ENCODE measurements at places on chromosomes 13 and 19.

DNA sequence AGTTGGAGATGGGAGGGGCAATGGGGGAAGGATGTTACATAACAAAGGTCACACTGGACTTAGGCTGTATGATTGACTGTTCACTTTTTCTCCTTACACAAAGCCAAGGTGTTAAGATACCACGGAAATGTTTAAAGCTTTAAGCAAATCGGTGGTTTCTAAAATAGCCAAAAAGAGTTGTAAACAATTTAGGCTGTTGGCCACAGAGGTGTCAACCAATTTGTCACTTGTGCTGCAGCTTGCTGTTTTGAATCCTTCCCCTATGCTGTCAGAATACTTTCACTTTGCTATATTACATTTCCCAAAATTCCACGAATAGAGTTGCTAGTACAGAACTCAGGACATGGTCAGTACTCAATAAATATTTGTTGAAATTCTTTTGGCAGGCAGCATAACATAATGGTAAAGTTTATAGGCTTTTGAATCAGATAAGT is 149.3 kb downstream of the VWA8 start:
- DNase-seq = no peak

DNA sequence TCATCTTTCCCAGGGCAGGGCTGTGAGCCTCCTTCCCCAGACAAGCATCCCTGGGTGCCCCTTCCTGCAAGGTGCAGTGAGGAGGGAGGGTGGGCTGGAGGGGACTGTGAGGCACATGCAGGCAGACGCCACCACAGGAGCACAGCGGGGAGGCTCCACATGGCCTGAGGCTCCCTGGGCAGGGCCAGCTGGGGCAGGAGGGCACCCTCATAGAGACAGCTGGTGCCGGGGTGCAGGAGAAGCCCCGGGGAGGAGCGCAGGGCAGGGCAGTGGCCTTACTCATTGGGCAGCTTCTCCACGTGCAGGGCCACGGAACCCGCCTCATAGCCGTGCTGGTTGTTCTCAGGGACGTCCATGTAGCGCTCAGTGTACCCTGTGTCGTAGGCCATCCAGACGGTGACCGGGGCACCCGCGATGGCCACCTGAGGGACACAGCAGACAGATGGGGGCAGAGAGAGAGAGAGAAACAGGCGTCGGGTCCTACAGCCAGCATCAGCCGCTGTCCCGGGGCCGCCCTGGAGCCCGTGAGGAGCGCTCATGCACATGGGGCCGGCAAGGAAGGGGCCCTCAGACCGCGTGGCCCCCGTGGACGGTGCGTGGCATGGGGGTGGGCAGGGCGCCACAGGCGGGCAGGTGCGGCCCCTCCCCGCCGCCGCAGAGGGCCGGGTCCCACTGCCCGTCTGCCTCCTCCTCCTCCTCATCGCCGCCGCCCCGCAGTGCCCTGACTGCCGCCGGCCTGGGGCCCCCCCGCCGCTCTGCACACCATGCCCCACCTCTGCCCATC is 12.5 kb upstream of the MYDGF start:
- DNase-seq = no peak

DNA sequence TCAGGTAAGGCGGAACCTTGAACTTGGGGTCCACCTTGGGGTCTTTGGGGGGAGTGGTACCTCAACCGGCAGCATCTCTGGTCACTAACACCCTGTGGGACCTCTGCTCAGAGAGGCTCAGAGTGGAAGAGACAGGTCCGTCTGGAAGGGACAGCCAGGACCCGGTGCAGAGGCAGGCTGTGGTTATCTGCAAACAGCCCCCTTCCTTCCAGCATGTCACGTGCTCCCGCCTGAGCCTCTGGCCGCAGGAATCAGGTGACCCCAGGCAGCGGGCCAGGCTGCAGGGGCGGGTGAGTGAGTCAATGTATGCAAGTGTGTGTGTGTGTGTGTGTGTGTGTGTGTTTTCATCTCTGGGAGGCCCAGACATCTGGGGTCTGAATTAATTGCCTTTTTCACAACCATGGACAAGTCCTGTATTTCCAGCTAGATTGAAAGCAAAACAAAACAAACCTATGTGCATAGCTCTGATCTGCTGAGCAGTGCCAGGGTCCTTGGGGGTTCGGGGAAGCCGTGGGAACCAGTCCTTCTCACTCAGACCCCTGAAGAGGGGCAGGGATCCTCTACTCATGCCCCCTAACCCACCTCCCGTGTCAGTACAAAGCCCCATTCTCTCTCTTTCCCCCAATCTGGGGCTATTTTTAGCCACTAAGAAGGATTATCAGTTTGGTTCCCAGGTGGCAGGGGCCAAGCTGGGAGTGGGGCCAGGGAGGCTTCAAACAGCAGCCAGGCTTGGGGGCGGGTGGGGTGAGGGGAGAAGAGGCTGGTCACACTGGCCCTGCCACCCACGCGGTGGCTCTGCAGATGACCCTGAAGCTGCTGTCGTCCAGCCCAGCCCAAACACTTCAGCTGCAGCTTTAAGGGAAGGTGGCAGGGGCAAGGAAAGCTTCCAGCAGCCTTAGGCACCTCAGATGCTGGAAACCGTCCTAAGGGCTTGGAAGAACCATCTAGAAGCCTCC is 31.4 kb downstream of the CERS4 start:
- no peak for DNase-seq

- DNase-seq = peak; percentile 32
Observed at GRCh38 chr19:17687857-17688784, at the start of gene UNC13A. Gene UNC13A (minus strand): TSS chr19:17688354. CDS start chr19:17688199, 155 bp downstream.

- DNase-seq = no peak
Observed at GRCh38 chr13:95003019-95003813, 290.9 kb upstream of the SOX21 start.

DNA sequence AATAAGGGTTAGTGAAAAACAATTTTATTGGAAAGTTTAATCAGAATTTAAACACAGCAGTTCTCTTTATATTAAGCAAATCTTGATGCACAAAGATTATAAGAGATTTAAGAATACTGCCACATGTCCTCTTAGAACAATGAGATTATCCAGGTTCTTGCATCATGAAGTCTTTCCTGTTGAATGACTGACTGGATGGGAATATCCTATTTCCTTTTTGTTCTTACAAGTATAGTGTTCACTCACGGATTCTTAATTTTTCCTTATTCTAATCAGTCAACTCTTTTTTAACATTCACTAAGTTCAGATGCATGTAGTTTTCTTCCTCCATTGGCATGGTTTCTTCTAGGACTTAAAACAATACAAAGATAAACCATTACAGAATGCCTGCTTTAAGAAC is 10.1 kb downstream of the URI1 start:
- DNase-seq = no peak

GRCh38 chr13:95319551-95320274 is 18.5 kb upstream of the ABCC4 start:
- no peak for DNase-seq

DNA sequence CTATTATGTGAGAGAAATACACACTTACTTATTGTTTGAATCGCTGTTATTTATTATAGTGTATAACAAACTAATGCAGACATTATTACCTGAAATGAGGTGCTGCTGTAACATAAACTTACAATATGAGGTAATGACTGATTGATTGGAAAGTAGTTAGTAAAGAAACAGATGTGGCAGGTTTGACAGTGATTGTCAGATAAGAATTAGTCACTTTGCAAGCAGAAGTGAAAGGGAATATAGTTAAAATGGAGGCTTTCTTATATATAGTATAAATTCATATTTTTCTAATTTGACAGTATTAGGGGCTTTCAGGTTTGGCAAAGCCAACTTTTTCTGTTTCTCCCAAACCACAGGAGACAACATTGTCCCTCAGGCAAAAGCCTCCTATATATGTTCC is 20.6 kb downstream of the MIR17HG start:
- DNase-seq = no peak

DNA sequence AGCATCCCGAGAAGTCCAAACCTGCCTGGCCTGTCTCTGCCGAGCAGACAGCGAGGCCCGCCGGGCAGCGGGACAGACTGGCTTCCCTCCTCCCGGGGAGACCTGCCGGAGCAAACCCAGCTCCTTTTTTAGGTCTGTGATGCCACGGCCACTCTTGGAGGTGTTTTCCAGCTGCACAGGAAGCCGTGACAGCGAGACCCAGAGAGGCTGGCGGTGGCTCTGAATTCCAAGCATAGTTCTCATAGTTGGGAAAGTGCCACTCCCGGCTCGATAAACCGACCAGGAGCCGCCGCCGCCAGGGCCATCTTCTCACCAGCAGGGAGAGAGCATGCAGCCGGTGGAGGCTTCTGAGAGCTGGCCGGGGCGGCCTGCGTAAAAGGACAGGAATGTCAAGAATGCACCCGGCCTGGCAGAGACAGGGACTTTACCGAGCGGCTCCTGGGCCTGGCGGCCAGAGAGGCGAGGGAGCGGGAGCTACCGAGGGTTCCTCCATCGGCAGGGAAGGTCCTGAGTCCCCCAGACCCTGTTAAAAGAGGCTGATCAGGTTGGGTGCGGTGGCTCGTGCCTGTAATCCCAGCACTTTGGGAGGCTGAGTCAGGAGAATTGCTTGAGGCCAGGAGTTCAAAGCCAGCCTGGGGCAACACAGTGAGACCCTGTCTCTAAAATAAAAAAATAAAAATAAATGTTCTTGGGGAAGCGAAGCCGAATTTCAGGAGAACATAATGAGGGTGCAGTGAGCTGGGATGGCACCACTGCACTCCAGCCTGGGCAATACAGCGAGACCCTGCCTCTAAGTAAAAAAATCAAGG is 64.9 kb downstream of the GADD45B start:
- DNase-seq = no peak

- no peak for DNase-seq
Observed at GRCh38 chr19:40136818-40137217, 46.1 kb upstream of the ZNF780A start.

- DNase-seq = no peak
Observed at GRCh38 chr13:93144031-93144430, 82.6 kb upstream of the GPC6 start.

DNA sequence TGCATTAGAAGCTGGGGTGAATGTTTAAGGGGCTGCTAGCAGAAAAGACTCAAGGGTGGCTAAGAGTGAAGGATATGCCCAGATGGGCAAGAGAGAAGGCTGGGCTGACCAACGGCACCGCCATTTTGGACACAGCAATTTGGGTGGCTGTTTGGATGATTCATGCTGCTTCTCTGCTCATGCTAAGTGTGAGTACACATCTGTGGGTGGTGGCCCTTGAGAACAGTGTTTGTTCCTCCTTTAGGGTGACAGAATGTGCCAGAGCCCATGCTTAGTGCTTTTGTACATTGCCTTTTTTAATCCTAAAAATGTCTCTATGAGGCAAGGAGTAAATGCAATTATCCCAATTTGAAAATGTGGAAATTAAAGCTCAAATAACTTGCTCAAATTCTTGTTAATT is 9.8 kb downstream of the CBY2 start:
- no peak for DNase-seq

DNA sequence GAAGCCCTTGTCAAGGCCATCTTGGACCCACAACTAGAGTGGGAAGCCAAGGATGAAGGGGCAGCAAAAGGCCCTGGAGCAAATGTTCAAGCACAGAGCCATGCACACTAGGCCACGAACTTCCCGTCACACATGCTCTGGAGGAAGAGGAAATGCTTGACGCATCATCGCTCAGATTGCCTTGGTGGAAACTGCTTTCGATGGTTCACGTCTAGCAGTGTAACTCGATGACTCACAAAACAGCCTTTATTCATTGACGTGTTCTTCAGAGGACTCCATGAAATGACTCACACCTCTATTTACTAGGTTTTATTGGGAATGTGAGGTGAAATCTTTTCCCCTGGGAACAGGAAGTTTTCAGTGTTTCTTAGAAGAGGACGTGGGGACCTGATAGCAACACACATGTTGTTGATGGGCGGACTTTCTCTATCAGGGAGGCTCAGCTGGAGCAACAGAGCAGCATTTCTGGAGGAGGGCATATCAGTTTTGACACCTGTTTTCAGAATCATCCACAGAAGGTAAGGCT is 79.8 kb upstream of the FLT1 start:
- no peak for DNase-seq

GRCh38 chr13:28392428-28392827 is 102.5 kb downstream of the FLT1 start:
- no peak for DNase-seq

DNA sequence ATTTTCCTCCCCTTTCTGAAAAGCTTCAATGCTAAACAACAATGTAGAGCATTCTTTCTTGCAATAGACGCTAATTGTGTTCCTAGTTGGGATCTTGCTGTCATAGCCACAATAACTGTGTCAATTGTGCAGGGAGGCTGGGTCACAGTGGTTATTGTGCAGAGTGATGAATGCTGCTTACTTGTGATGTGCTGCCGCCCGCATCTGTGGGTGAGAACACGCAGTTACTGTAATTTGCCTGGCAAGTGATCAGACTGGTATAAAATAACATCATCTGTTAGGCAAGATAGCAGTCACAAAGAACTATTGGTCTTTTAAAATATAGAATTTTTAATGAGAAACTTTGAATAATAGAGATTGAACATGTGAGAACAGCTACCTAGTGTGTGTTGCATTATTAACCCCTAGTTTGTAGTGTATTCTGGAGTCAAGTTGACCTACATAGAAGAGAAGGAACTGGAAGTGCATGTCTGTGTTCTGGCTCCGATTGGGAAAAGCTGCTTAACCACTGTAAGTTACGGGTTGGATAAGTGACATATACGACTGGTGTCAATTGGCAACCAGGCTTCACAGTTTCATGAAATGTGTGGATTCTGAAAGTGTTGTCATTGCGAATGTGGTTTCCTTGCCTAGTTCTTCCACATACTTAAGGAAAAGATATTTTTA is 43.6 kb downstream of the SLAIN1 start:
- no peak for DNase-seq

GRCh38 chr19:1082165-1082927 is 12.8 kb downstream of the POLR2E start:
- DNase-seq = peak; percentile 43

DNA sequence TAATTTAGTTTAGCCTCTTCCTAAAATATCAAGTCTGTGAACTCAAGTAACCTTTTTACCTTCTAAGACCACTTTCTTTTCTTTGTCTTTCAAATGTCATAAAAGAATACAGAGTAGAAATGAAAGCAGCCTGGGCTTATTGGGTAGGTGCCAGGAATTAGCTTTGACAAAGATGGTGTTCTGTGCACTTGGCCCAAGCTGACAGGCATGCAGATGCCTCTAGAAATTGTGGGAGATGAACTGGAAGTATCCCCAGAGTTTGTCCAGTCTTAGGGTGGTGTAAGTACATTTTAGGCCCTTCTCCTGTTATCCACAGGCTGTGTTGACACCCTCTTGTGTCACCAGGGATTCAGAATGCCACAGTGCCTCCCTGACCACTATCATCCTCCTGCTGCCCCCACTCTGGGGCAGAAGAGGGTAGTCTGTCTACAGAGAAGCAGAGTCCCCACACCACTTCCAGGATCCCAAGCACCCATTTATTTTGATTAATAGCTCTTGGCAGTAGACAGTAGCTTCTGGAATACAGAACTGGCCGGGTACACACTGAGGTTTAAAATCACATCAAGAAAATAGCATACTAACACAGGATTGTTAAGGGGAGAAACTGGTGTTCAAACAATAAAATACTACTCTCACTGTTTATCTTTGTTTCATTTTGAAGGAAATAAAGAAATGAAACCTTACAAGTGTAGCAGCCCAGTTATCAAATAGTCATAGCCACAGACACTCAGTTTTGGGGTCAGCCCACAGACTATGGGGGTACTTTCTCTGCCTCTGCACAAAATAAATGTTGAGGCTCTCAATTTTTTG is 343.2 kb downstream of the KCNRG start:
- DNase-seq = no peak

All from activated CD4-positive, CD25-positive, alpha-beta regulatory T cell (primary cell).